ENCODE measurements at places on chromosomes 5 and 9.

- no peaks in the 10 kb centered on the region for H3K36me3 ChIP-seq
- no peaks in the 10 kb centered on the region for H3K4me1 ChIP-seq
- H3K4me3 ChIP-seq = no peak overlapping the region
- no peak overlapping the region for H3K27ac ChIP-seq
Observed at GRCh38 chr9:30925635-30926034, 1458.8 kb upstream of the ACO1 start.

DNA sequence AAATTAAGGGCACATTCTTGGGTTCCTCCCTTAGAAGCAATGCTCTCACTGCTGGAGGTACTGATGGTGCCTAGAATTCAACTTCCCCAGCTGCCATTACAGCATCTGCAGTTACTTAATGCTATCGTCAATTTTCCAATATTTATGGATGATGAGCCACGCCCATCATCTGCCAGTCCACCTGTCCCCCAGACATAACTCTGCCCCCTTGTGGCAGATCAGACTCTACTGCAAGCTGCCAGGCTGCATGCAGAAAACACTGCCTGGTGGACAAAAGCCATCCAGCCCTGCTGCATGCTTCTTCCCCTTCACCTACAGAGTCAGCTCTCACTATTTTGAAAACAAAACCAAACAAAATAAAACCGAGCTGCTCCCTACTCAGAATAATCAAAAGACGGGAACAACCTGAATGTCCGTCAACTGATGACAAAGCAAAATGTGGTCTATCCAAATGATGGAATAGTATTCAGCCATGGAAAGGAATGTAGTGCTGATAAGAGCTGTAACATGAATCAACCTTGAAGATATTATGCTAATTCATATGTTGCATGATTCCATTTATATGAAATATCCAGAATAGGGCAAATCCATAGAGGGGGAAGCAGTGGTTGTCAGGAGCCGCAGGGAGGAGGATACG is 66.4 kb downstream of the RETREG1 start:
- H3K27me3 ChIP-seq = no peaks in the 10 kb centered on the region
- no peak overlapping the region for H3K4me3 ChIP-seq
- H3K27ac ChIP-seq = no peak overlapping the region
- peak; percentile 44 for DNase-seq

GRCh38 chr5:5005353-5005752 is 134.8 kb upstream of the ADAMTS16 start:
- no peaks in the 10 kb centered on the region for H3K4me1 ChIP-seq
- H3K4me3 ChIP-seq = no peak overlapping the region
- DNase-seq = no peak
- no peaks in the 10 kb centered on the region for H3K27me3 ChIP-seq

DNA sequence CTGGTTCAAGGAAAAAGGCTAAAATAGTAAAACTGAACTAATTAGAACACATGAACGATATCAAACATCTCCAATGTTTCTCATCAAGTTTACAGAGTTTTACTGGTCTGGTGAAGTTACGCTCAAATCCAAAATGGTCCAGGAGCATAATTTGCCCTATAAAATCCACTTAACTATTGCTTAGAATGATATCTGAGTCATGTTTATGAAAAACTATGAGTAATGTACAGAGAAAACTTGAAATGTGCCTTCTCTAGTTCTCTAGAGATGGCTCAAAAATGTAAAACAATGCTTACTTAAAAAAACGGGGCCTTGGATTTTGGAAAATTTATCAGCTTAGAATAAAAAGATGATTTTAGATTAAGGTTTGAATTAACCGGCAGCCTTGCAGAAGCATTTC is 108.1 kb downstream of the FBXW11 start:
- H3K4me3 ChIP-seq = no peak overlapping the region
- H3K27me3 ChIP-seq = no peaks in the 10 kb centered on the region
- H3K4me1 ChIP-seq = peaks cover 67% of the 10 kb centered on the region

- H3K27ac ChIP-seq = no peak overlapping the region
- peaks cover 1% of the 10 kb centered on the region for H3K36me3 ChIP-seq
- no peak overlapping the region for H3K4me3 ChIP-seq
- DNase-seq = no peak
- H3K27me3 ChIP-seq = peaks cover 31% of the 10 kb centered on the region
Observed at GRCh38 chr9:68933434-68934328, 80.2 kb downstream of the PRKACG start.

GRCh38 chr9:113701774-113702755 is 174.0 kb upstream of the ZNF618 start:
- no peaks in the 10 kb centered on the region for H3K4me1 ChIP-seq
- no peak for DNase-seq
- H3K27me3 ChIP-seq = peaks cover 5% of the 10 kb centered on the region

DNA sequence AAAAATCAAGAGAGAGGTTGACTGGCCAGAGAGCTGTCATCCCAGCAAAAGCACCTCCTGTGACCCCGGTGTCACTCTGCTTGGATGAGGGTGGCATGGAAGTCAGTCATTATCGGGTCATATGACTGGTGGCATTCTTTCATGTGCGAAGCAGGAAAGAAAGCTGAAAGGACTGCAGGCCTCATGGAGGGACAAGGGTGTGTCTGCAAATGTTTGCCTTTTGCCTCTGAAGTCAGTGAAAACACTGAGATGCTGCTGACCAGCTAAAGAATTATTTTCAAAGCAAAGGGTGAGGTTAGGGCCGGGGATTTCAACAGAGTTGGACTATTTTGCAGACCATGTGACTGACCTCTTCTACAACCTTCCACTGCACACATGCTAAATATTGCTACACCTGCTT is 298.3 kb downstream of the CSNK1G3 start:
- H3K4me1 ChIP-seq = no peaks in the 10 kb centered on the region
- DNase-seq = no peak
- H3K27me3 ChIP-seq = no peaks in the 10 kb centered on the region
- H3K4me3 ChIP-seq = no peak overlapping the region
- H3K27ac ChIP-seq = no peak overlapping the region

- H3K4me3 ChIP-seq = no peak overlapping the region
- H3K27ac ChIP-seq = no peak overlapping the region
Observed at GRCh38 chr9:133789778-133790177, 51.6 kb upstream of the SARDH start.

- H3K36me3 ChIP-seq = no peaks in the 10 kb centered on the region
- H3K4me1 ChIP-seq = no peaks in the 10 kb centered on the region
- no peak overlapping the region for H3K4me3 ChIP-seq
- H3K27ac ChIP-seq = no peak overlapping the region
- no peak for DNase-seq
- H3K27me3 ChIP-seq = peaks cover 15% of the 10 kb centered on the region
Observed at GRCh38 chr5:148209151-148209770, 6.4 kb downstream of the SPINK6 start.

- H3K4me1 ChIP-seq = peaks cover 53% of the 10 kb centered on the region
- H3K27ac ChIP-seq = peak overlapping the region; percentile 85
- no peaks in the 10 kb centered on the region for H3K27me3 ChIP-seq
- H3K36me3 ChIP-seq = peaks cover 28% of the 10 kb centered on the region
Observed at GRCh38 chr9:34124926-34125325, 1.6 kb downstream of the DCAF12 start.

DNA sequence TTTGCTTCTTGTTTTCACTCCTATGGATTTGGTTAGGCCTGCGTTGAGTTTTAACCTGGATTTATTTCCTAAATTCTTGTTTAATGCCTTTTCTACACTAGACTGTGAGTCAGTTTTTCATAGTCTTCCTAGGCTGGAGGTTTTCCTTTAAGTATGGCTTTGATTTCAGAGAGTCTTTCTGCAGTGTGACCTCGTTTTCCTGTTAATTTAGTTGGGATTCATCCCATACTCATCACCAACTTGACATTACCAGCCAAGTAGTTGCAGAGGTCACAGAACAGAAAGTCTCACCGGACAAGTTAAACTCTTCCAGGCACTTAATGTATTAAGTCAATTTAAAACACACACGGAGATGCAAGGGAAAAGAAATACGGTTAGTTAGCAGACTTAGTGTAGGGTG is 29.7 kb upstream of the AUH start:
- H3K4me3 ChIP-seq = no peak overlapping the region
- H3K27me3 ChIP-seq = no peaks in the 10 kb centered on the region
- DNase-seq = no peak
- H3K36me3 ChIP-seq = no peaks in the 10 kb centered on the region
- H3K4me1 ChIP-seq = peaks cover 17% of the 10 kb centered on the region
- no peak overlapping the region for H3K27ac ChIP-seq

DNA sequence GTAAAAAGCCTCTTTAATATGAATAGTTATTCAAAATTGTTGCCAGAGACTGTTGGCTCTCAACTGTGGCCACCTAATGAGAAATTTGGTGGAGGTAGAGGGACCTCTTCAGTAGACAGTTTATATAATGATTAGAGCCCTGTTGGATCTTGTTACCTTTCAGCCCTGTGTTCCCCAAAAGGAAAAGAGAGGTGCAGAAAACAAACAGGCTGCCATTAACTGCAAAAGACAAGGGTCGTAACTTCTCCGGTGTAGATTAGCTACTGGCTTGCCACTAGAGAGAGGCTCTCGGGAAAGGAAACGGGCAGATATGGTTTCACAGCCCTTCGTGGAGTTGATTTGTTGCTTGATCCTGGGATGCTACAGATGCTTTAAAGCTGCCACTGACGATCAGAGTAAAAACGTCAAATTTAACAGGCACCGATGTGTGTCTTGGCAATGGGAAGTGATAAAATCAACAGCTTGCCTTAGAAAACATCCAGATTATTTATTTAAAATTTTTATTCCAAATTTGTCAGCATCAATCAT is 7.8 kb downstream of the FST start:
- peaks cover 23% of the 10 kb centered on the region for H3K27me3 ChIP-seq
- H3K27ac ChIP-seq = no peak overlapping the region
- no peaks in the 10 kb centered on the region for H3K4me1 ChIP-seq

GRCh38 chr5:115831163-115831768 is 10.1 kb downstream of the ATG12 start:
- no peak overlapping the region for H3K27ac ChIP-seq
- DNase-seq = peak; percentile 16
- H3K4me3 ChIP-seq = no peak overlapping the region
- H3K27me3 ChIP-seq = no peaks in the 10 kb centered on the region
- H3K36me3 ChIP-seq = peaks cover 37% of the 10 kb centered on the region

DNA sequence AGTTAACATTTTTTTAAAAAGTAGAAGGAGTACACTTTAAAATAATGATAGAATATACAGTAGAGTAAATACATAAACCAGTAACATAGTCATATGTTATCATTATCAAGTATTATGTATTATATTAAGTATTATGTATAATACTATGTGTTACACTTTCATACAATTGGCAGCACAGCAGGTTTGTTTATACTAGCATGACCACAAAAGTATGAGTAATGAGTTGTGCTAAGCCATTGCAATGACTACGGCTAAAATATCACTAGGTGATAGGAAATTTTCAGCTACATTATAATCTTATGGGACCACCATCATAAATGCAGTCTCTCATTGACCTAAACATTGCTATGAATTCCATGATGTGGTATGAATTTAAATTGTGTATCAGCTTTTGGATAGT is 506.0 kb downstream of the HTR1A start:
- H3K27ac ChIP-seq = no peak overlapping the region
- DNase-seq = no peak
- H3K4me1 ChIP-seq = no peaks in the 10 kb centered on the region
- no peaks in the 10 kb centered on the region for H3K27me3 ChIP-seq
- H3K36me3 ChIP-seq = no peaks in the 10 kb centered on the region

- DNase-seq = no peak
- H3K4me1 ChIP-seq = no peaks in the 10 kb centered on the region
- no peak overlapping the region for H3K4me3 ChIP-seq
- no peaks in the 10 kb centered on the region for H3K27me3 ChIP-seq
Observed at GRCh38 chr5:1772634-1773033, 27.0 kb downstream of the MRPL36 start.

GRCh38 chr9:136634904-136635303 is 27.8 kb upstream of the EGFL7 start:
- no peak overlapping the region for H3K27ac ChIP-seq
- H3K4me1 ChIP-seq = peaks cover 2% of the 10 kb centered on the region
- no peak overlapping the region for H3K4me3 ChIP-seq
- H3K36me3 ChIP-seq = no peaks in the 10 kb centered on the region
- DNase-seq = no peak

DNA sequence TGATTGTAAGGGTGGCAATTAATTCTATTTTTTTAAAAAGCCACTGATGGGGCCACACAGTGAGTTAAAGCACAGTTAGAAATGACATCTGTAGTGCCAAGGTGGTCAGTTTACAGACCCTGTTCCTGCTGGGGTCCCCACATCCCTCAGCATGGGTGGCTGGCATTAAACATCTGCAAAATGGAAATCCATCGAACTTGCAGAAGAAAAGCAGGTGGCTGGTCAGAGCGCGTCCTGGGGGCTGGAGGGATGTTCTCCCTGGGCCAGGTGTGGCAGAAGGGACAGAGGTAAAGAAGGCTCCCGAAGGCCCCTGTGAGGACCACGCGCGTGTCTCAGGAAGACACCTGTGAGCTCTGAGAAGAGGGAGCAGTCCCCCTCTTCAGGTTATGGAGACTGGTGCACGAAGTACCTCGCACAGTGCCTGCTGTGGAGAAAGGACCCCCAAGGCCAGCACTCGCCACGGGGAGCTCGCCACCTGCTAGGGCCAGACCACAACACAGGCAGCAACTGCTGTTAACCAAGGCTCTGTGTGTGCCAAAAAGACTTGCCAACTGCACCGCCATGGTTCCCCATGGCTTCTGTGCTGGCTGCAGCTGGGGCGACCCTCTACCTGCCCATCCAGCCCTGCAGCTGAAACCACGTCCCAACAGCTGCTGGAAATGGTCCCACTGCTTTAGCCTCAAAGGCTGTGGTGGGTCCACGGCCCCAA is 65.2 kb downstream of the RASGEF1C start:
- H3K36me3 ChIP-seq = no peaks in the 10 kb centered on the region
- no peak overlapping the region for H3K4me3 ChIP-seq
- H3K27me3 ChIP-seq = peaks cover 21% of the 10 kb centered on the region
- DNase-seq = no peak

- no peaks in the 10 kb centered on the region for H3K4me1 ChIP-seq
- H3K36me3 ChIP-seq = no peaks in the 10 kb centered on the region
- H3K27me3 ChIP-seq = peaks cover 2% of the 10 kb centered on the region
Observed at GRCh38 chr5:116666901-116667300, 92.3 kb upstream of the SEMA6A start.

- DNase-seq = no peak
- H3K4me1 ChIP-seq = no peaks in the 10 kb centered on the region
- H3K27me3 ChIP-seq = no peaks in the 10 kb centered on the region
- H3K27ac ChIP-seq = no peak overlapping the region
- H3K36me3 ChIP-seq = no peaks in the 10 kb centered on the region
Observed at GRCh38 chr5:33806738-33807442, 84.9 kb downstream of the ADAMTS12 start.

DNA sequence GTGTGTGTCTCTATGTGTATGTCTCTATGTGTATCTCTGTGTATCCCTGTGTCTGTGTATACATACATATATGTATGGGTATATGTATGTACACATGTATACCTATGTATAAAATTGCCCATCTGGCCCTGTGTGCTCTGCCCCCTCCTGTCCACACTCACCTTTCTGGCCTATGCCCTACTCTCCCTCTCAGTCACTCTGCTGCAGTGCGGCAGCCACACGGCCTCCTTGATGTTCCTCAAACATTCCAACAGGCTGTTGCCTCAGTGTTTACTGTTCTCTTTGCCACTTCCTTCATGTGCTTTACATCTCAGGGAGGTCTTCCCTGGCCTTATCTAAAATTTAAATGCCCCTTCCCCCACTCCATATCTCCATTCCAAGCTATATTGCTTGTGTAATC is 18.3 kb upstream of the RNF180 start:
- no peak overlapping the region for H3K4me3 ChIP-seq
- no peaks in the 10 kb centered on the region for H3K36me3 ChIP-seq
- no peak overlapping the region for H3K27ac ChIP-seq
- H3K4me1 ChIP-seq = no peaks in the 10 kb centered on the region
- no peaks in the 10 kb centered on the region for H3K27me3 ChIP-seq
